Pons (tissue), 1 donor: ENCODE measurements at places on chromosomes 6 and 20.

DNA sequence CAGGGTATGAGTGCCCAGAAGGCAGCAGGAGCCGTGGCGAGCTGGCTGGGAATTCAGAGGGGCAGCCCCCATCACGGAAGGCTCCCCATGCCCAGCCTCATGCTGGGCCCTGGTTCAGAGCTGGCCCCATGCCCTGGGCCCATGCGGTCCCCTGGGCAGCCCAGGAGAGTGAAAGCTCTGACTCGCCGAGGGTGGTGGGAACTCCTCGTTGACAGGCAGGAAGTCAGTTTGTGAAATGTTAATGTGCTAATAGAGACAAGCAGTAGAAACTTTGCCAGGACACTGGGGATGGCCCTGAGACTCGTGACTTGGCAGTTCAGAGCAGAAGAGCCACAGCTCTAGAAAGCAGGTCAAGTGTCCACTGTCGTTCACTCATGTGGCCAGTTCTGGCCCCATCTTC, 353.0 kb downstream of the TAF4 start:
- peak; percentile 6 for DNase-seq

- DNase-seq: no peak
These were observed 11.3 kb downstream of the FKBP5 start for GRCh38 chr6:35677456-35677855.

- DNase-seq: peak; percentile 69
These were observed 32.6 kb downstream of the CEP85L start for GRCh38 chr6:118618676-118619377.

DNA sequence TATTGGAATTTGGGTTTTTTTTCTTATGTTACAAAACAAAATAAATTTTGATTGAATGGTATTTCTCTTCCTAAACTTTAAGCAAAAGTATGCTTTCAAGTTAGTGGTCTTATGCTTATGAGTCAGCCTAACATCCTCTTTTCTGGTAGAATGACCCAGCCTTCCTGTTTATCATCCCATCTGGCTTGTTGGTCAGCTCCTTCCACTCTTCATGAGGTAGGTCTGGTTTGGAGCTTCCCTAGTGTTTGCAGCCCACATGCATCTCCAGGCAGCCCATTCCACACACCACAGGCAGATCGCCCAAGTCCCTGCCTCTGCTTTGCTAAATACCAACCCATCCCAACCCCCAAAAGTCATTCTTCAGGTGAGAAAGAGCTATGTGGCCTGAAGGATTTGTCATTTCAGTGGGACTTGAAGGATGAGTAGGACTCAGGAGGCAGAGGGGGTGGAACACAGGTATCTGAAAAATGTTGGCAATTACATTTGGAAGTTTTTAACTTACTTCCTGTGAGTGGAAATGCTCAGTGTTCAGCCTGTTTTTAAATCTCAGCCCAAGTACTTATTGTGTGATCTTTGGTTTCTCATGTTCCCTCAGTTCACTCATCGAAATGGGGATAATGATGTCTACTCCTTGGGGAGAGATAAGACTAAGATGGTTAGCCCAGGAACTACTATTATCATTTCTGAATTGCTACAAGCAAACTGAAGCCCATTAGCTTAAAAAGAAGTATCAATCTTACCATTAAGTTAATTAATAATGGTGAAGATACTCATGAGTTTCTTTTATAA, 294.0 kb downstream of the ADGB start:
- no peak for DNase-seq

- DNase-seq: no peak
These were observed 35.3 kb downstream of the ELOVL2 start for GRCh38 chr6:11008821-11009220.
